ENCODE measurements at places on chromosomes 5 and 9.

DNA sequence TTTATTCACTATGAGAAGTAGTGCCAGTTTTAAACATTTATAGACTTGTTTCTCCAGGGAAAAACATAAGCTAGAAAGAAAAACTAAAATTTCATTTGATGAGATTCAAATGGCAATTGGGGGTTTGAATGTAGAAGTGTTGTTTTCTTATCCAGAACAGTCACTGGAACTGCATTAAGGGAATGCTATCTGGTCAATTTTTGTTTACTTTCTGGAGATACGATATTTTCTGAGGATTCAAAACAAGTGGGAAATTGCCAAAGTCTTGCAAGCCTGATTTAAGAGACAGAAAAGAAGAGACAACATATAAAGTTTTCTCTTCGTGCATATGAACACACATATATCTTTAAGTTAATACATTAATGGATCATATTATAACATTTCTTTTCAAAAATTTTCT lies 118.4 kb downstream of the NXNL2 start:
- DNase-seq = no peak

DNA sequence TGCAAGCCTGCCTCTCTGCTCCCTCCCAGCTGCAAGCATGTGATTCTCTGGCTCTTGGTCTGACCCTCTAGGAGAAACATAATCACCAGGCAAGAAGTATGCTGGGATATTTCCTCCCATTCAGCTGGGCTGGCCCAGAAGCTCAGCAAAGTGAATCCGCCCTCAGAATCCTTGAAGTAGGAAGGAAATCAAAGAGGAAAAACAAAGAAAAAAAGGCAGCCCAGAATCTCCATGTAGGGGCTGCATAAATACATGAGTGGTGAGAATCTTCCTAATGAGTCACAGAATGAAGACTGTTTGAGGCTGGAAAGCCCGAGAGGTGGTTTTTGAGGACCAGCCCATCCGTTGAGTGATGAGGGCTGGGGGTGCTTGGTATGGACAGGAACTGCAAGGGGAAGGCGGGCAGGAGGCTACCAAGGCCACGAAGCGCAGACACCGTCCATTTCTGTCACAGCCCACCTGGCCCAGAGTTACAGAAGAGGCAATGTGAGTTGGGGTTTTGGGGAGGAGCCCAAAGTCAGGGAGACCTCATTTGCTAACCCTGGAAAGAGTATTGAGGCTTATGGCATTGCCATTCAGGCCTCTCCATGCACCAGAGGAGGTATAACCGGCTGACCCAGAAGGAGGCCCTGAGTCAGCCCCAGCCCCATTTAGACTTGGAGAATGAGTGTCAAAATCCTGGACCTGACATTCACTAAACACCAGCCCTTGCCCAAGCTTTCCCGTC lies 33.4 kb upstream of the TGFBR1 start:
- no peak for DNase-seq

GRCh38 chr5:139438707-139439012 lies 665 bp downstream of the DNAJC18 start:
- DNase-seq = no peak

DNA sequence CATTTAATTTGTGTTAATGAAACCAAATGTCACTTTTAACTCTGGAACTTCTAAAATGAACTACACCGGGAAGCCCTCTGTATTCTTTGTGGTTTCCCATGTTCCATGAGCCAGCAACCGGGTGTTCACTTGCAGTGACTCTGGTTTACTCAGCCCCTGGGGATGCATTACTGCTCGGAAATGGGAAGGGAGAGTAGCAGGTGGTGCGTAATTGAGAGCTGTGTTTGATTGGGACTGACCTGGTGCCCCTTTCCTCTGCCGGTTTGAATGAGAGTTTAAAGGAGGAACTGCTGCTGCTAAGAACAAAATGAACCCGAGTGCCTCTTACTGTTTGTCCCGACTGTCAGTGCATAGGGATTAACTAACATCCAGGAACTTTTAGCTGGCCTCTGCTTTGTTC lies 100.1 kb upstream of the DHFR start:
- no peak for DNase-seq

GRCh38 chr9:35606138-35606504 lies 1.1 kb downstream of the TESK1 start:
- DNase-seq = no peak

GRCh38 chr9:128190516-128191405 lies 611 bp downstream of the CIZ1 start:
- DNase-seq = no peak

- no peak for DNase-seq
These were observed 7.5 kb downstream of the BRD9 start for GRCh38 chr5:885127-885442.

All from cortex of kidney (tissue), 1 donor.